DMS53 (cell line): ENCODE measurements at places on chromosomes 6 and 20.

DNA sequence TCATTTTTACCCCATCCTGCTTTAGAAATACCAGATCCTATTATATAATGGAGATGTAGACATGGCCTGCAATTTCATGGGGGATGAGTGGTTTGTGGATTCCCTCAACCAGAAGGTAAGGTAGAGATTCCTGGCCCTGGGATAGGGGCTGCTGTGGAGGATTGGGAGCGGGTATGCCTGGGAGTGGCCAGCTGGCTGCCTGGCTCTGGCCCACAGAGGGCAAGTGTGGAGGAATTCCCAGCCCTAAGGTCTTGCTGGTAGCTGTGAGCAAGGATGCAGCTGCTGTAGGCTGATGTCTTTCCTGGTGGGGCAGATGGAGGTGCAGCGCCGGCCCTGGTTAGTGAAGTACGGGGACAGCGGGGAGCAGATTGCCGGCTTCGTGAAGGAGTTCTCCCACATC lies 6.6 kb downstream of the CTSA start:
- DNase-seq: no peak

GRCh38 chr6:110284855-110285254 lies 73.3 kb downstream of the METTL24 start:
- no peak for DNase-seq

GRCh38 chr6:167679790-167680604 lies 146.7 kb upstream of the AFDN start:
- no peak for DNase-seq

DNA sequence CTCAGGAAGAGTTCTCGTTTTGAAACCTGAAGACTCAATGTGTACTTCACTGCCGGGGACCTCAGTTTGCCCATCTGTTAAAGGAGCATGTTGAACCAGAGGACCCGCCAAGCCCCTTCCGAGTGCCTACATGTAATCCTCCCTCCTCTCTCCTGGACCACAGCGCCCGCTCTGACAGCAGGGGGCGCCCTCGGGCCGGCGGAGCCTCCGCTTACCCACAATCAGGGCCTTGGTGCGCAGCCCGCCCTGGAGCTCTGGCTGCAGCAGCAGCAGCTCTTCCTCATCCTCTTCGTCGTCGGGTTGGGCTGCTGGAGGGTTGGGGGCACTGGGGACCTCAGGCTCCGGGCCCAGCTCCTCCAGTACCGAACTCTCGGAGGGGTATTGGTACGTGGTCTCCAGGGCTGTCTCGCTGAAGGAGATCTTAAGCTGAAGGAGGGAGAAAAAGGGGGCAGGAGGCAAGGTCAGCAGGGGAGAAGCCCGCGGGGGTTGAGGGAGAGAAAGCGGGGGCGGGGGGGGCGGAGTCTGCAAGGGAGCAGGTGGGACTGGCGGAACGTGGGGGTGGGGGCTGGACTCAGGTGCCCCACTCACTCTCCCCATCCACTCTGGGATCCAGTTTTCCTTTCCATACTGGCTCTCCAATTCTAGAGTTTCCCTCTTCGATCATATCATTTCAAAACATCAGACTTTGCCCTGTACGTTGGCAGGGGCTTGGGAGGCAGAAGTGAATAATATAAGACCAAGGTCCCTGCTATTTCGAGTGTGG lies 6.3 kb upstream of the DHX16 start:
- DNase-seq: peak; percentile 84

DNA sequence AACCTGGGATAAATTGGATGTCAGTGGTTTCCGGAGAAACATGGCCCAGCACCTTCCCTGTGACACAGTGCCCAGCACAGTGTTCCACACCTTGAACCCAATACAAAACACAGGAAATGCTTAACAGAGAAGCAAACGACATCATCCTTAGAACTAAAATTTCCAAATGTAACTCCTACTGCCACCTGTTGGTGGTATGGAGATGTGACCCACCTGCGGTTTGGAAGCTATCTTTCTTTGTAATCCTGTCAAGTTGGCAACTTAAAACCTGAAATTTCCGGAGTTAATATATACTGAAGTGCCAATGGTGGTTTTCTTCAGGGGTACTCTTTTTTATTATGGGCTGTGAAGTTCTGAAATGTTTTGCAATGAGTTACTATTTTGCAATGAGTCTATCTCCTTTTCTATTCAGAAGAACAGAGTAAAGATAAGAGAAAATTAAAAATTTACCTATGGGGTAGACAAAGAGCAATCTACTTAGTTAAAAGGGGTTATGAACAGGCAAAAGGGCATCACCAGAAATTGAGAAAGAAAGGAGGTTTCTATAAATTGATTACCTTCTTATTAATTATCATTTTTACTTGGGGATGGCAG lies 658.8 kb downstream of the PTPRT start:
- peak; percentile 50 for DNase-seq

DNA sequence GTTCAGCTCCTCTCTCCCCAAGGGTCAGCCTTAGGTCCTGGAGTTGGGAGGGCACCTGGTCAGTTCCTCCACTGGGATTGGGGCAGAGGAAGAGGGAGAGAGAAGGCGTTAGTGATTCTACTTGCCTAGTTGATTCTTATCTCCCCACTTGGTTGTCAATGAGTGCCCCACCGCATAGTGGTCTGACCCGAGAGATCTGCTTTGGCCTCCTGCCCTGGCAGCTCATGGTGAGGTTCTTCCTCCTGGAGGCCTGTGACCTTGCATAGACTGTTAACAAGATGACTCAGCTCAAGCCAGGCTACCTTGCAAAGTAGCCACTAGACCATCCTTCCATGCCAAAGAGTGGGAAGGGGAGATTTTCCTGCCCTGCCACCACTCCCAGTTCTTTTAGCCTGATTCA lies 160.6 kb downstream of the TMEM200A start:
- no peak for DNase-seq

DNA sequence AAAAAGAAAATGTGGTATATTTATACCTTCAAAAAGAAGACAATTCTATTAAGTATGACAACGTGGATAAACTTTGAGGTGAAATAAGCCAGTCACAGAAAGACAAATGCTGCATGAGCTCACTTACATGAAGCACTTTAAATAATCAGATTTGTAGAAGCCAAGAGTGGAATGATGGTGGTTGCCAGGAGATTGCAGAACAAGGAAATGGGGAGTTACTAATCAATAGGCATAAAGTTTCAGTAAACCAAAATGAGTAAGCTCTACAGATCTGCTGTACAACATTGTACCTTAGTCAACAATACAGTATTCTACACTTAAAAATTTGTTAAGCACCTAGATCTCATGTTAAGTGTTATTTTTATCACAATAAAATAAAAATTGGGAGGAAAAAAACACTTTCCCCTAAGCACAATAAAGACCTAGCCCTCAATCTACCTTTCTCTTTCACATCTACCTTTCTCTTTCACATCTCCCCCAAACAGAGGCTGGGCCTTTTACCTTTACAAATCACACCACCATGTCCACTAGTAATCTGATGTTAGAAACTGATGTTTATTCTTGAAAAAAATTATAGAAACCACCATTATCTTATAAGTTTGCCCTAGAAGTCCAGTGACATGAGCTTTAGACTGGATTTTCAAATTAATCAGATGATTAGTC lies 73.9 kb downstream of the PKIB start:
- no peak for DNase-seq

GRCh38 chr6:31087494-31088089 lies 24.8 kb downstream of the C6orf15 start:
- peak; percentile 87 for DNase-seq

GRCh38 chr20:33787253-33787891 lies 23.8 kb upstream of the CHMP4B start:
- DNase-seq: no peak

DNA sequence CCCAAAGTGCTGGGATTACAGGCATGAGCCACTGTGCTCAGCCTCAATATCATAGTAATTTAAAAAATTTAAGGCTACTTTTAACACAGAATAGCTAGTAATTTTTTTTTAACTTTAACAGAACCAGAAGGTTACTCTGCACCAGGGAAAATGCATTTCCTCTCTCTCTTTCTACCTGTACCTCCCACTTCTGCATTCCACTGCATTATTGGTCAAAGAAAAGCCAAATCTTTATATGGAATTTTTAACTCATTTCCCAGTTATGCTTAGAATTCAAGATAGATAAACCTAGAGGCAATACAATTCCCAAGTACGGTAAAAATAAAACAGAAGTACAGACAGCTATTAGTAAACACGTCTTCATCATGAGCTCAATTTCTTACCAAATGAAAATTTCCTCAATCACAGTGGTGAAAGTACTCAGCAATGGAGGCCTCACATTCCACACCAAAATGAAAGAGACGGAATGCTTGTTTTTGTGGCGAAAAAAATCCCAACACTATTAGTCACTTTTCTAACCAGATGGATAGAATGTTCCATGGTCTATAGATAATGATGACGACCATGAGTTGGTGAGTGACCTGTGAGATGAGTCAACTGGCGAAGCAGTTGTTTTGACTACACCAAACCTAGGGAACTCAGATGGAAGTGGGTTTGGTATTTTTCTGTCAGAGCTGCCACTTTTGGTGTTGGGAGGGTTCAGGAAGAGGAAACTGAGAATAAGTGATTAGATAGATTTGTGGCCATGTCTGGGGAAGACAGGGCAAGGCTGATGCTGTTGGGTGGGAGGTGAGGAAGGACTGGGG lies 104.7 kb upstream of the SGK1 start:
- DNase-seq: no peak

GRCh38 chr6:100452998-100453397 lies 11.7 kb downstream of the SIM1 start:
- DNase-seq: peak; percentile 6

GRCh38 chr6:32589596-32590449 lies at the start of gene HLA-DRB1:
TSS of gene HLA-DRB1 (minus strand) at chr6:32589848. CDS start at chr6:32589742, 106 bp downstream.
- DNase-seq: peak; percentile 42

DNA sequence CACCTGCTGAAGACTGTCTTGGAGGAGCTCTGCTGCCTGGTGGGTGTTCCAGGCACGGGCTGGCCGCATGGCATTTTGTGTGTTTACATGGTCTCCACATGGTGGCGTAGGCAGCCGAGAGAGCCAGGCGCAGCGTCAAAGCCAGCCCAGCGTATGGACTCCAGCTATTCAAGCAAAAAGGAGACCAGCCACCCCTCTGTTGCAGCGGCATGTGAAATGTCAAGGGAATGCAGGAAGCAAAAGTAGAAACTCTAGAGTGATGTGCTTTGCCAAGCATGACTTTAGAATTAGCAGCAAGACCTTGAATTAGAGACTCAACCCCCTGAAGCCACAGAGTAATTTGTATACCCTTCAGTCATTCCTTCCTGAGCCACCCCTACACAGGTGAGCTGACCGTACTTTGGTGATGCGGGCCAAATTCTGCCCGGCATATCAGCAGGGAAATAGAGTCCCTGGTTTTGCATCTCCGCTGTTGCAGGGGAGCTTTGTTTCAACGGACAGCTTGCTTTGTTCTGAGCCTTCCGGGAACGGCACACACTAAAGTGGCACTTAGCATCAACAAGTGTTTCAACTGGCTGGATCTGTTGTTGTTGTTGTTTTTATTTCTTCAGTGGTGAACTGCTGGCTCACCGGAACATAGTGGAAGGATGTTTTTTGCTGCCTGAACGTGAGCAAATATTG lies 48.5 kb downstream of the FNDC1 start:
- peak; percentile 37 for DNase-seq

GRCh38 chr6:83258517-83258916 lies 65.4 kb downstream of the RWDD2A start:
- DNase-seq: no peak
